Activated CD8-positive, alpha-beta T cell treated with anti-CD3 and anti-CD28 coated beads, Interleukin-2, amount 10 ng/mL, durations not matched to agents 7 days and 5 days (primary cell): ENCODE measurements at places on chromosomes 5 and 9.

DNA sequence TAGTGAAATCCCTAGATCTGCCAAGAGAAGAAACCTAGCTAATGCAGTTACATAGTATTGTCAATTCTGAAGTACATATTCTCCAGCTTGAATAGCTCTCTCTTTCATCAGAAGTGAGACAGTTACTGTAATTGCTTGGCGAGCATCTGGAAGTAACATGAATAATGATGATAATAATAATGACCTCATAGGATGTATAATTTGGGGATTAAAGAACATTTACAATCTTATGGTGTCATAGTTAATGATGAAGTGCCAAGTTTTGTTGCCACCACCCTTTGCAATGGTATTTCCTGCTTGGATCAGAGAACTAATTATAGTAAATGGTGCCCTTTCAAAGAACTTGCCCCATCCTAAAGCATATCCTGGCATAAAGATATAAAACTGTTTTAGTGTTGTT is 201.4 kb downstream of the ADAMTSL1 start:
- no peak for DNase-seq

DNA sequence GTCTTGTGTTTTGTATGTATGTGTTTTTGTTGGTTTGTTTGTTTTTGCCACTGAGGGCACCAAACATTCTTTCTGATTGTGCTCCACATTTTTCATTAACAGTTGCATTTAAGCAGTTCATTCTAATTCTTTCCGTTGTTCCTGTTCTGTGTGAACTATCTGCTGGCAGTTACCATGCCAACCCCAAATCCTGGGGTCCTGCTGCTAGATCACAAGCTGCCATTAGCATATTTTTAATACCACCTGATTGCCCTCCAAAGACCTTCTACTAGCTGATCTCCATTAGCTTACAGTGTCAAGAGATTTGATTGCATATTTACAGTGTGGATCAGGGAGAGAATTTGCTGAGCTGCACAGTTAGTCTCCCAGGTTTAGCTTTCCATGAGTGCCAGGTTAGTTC is 40.6 kb upstream of the STARD4 start:
- DNase-seq: no peak

DNA sequence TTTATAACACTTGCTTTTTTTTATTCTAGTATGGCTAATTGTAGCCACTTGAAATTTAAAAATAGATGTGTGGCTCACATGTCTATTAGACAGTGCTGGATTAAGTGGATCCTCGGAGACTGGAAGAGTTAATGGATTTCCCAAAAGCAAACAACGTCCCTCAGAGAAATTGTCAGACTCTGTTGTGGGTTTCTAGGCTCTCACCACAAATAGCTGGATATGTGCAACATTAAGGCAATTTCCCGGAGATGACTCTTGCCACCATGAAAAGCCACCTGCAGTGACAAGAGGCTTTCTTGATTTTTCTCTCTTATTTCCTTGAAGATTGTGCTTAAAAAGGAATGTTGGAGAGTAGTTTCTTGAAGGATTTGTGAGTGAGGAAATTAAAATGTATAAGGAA is 43.2 kb downstream of the TMEM167A start:
- DNase-seq: no peak

- no peak for DNase-seq
Measured at GRCh38 chr9:128166169-128166568, 6.1 kb downstream of the BBLN start.

DNA sequence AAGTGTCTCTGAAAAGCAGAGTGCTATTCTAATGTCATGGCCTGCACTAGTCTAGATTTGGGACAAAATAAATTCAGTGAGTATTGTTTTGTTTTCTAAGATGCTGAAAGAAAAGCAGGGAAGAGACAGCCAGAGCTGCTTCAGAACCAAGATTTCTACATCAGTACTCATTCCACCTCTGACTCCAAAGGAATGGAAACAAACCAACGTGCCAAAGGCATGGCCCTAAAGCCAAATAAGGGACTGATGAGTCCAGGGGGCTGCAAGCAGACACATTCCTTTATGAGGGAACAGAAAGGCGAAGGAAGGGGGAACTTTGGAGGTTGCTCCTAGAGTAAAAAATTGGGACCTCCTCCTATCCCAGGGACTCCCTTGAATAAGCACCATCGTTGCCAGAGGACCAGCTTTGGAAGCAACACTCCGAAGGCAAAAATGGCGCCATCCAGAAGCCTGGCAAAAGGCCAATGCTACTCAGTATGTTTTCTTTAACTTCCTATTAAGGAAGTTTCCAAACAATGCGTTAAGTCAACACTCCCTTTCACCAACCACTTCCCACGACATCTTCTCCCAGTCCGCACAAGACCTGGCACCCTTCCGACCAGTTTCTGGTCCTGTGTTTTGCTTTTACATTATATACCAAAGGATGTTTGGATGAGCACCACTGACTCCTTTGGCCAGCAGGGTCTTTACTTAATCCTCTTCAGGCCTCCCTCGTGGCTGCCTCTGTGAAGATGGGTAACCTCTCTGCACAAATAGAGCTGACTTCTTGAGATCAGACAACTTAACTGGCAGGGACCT is 31.6 kb downstream of the ADAM19 start:
- peak; percentile 42 for DNase-seq

DNA sequence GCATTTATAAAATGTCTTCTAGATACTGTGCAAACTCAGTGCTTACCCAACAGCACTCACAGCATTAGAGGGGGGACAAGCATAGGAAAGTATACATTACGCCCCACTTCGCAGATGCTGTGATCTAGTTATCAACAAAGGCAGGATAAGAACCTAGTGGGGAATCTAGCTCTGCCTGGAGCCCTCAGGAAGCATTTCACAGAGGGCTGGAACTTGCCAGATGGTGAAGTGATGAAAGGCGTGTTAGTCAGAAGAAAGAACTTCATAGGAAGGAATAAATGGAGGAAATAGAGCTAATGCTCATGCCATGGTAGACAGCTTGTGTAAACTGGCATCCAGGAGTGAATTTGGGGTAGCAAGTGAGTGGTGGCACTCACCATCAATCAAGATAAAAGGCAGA is 25.8 kb downstream of the DIRAS2 start:
- DNase-seq: no peak

- no peak for DNase-seq
Measured at GRCh38 chr5:155087036-155087435, 73.5 kb downstream of the KIF4B start.

- DNase-seq: no peak
Measured at GRCh38 chr9:121955649-121956048, 137.5 kb downstream of the TTLL11 start.

DNA sequence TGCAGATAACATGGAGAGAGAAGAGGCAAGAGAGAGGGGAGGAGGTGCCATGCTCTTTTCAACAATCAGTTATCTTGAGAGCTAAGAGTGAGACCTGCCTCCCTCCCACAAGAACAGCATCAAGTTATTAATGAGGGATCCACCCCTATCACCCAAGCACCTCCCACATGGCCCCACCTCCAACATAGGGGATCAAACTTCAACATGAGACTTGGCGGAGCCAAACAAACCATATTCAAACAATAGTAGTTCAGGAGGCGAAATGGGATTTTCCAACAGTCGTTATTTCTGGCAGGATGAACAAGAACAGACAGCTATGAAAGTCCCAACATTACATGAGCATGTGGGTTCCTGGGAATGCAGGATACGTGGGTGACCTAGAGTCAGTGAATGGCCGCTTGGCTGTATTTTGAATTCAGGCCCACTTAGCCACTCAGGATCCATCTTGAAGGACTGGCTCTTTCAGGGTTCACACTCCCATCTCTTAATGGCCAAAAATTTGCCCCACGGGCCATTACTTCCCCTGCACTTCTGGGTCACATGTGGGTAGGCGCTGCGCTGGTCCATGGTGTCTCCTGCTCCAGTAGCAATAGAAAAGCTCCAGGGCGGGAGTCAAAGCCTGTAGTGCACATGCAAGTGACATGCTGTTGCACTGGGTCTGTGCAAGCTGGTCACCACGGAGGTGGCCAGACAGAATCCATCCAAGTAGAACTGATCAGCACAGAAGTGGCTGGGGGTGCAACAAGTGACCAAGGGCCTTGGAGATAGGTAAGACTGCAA is 7.1 kb upstream of the FAF2 start:
- DNase-seq: no peak

GRCh38 chr9:35563791-35564197 is 41.3 kb upstream of the TESK1 start:
- no peak for DNase-seq

GRCh38 chr9:70477146-70477745 is 62.8 kb upstream of the KLF9 start:
- DNase-seq: no peak

GRCh38 chr9:137452006-137452760 is 7.0 kb downstream of the NSMF start:
- DNase-seq: peak; percentile 40

DNA sequence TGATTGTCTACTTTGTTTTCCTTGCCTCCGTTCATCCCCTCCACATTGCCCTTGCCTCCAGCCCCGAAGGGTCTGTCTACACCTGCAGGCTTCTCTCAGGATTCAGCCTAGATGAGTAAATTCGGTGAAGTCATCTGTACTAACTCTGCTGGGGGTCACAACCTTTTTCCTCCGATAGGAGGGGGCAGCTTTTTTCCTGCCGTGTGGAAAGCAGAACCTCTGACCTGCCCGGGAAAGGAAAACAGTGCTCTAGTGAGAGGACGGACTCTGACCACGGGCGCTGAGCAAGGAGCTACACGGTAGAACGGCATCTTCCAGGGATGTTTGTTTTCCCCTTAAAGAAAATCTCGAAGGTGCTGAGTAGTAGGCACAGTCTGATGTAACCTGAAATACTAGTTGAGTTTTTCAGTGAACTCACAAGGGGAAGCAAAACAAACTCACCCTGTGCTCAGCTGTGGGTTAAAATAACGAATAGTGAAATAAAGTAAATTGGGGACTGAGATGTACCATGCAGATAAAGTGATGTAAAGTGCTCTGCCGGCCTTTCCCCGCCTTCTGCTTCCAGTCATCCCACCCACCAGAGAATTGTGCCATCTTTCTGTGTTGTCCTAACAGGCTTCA is 281.8 kb downstream of the AOPEP start:
- no peak for DNase-seq

- no peak for DNase-seq
Measured at GRCh38 chr5:164207646-164208045, 702.2 kb downstream of the MAT2B start.

DNA sequence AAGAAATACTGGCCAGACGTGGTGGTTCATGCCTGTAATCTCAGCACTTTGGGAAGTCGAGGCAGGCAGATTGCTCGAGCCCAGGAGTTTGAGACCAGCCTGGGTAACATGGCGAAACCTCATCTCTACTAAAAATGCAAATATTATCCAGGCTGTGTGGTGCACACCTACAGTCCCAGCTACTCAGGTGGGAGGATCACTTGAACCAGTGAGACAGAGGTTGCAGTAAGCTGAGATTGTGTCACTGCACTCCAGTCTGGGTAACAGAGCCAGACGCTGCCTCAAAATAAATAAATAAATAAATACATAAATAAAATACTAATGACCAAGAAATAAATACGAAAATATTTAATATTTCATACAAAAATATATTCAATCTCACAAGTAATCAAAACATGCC is 18.8 kb downstream of the KLF9 start:
- no peak for DNase-seq

DNA sequence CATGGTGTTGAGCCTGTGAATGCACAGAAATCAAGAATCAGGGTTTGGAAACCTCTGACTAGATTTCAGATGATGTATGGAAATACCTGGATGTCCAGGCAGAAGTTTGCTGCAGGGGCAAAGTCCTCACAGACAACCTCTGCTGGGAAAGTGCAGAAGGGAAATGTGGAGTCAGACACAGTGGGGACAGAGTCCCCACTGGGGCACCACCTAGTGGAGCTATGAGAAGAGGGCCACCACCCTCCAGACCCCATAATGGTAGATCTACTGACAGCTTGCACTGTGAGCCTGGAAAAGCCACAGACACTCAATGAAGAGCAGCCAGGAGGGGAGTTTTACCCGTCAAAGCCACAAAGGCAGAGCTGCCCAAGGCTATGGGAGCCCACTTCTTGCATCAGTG is 181.9 kb upstream of the SEMA6A start:
- DNase-seq: no peak

- no peak for DNase-seq
Measured at GRCh38 chr9:69178583-69179011, 4.5 kb downstream of the TJP2 start.

GRCh38 chr5:119365847-119366539 is 10.2 kb downstream of the TNFAIP8 start:
- no peak for DNase-seq

- DNase-seq: no peak
Measured at GRCh38 chr5:122727112-122727541, 47.8 kb upstream of the SNX2 start.

GRCh38 chr9:129408535-129409215 is 212.2 kb downstream of the C9orf50 start:
- no peak for DNase-seq

DNA sequence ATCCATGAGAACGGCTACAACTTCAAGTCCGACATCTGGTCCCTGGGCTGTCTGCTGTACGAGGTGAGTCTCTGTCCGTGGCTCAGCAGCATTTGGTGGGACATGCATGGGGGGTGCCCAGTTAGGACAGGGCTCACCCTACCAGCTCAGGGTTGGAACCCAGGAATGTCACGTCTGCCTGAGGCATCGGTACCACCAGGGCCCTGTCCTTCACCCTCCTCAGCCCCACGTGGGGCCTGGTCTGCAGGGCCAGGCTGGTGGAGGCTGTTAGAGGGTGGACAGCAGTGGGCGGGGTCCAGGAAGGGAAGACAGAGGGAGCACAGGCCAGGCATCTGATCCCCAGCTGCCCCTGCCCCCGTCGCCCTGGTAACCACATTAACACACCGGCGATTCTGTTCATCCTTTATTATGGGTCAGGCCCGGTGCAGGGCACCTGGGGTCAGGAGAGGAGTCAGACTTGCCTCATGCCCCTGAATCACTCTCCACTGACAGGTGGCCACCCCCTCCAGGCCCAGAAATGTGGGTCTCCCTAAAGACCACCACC is 75.6 kb downstream of the PSMB7 start:
- no peak for DNase-seq

DNA sequence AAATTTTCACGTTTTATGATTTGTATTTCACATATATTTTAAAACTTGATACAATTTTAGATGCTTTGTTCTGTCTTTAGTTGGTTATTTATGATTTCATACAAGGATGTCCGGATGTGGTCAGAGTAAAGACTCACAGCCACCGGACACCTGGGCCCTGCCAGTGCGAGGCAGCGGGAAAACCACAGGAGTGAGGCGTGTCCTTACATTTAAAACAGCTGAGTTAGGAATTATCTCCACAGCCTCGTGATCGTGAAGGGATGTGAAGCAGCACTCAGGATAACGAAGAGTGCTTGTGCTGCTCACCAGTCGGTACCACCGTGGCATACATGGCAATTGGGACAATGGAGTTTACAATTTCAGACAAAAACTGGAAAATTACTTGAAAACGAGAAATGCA is 14.0 kb downstream of the SNX18 start:
- DNase-seq: no peak

- DNase-seq: peak; percentile 84
Measured at GRCh38 chr9:127199001-127199791, 65.4 kb upstream of the GARNL3 start.

- DNase-seq: no peak
Measured at GRCh38 chr5:104734046-104734445, 1171.5 kb upstream of the NUDT12 start.

DNA sequence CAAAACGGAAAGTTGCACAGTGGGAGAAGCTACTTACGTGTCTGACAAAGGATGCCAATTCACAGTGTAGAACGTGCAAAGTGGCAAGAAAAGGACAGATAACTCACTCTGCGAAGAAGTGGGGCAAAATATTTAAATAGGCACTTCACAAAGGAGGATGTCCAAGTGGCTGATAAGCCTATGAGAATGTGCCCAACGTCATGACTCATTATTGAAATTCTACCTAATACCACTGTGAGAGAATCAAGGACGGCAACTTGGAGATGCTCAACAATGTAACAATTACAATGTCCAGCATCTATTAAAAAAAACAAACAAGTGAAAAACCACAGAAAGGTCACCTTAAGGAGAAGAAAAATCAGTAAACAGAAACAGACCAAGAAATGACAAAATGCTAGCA is 59.0 kb downstream of the NACC2 start:
- no peak for DNase-seq
